ENCODE measurements at places on chromosomes 16 and 17.
A peak's percentile ranks its signal among the peaks of the same experiment; 100 is the strongest.

DNA sequence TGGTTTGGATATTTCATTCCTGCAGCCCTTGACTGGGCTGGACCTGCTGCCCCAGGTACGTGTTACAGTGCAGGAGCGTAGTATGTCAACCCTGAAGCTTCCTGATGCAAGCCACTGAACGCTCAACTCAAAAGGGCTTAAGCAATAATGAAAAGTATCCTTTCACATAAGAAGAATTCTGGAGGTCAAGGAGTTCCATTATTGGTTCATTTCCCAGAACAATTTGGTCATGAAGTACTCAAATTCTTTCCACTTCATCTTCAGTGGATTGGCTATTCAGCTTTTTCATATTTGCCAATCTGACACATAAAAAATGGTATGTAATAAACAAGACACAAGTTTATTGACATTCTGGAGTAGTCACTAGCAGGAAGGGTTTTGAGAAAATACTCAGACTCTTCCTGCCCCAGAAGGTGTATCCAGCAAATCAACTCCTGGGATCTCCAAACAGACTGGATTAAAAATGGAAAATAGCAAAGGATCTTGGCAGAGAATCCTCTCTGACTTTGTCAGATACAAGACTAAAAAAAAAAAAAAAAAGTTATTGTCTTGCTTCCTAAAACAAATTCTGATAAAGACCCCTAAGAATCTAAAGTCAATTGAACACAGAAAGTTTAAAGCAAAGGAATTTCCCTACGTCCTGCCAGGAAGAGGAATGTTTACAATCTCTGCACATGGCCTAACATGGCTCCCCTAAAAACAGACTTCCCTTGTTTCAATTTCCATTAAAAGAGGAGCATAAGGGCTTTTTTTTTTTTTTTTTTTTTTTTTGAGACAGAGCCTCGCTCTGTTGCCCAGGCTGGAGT is 37.5 kb upstream of the WSB1 start:
- DNase-seq: no peak

DNA sequence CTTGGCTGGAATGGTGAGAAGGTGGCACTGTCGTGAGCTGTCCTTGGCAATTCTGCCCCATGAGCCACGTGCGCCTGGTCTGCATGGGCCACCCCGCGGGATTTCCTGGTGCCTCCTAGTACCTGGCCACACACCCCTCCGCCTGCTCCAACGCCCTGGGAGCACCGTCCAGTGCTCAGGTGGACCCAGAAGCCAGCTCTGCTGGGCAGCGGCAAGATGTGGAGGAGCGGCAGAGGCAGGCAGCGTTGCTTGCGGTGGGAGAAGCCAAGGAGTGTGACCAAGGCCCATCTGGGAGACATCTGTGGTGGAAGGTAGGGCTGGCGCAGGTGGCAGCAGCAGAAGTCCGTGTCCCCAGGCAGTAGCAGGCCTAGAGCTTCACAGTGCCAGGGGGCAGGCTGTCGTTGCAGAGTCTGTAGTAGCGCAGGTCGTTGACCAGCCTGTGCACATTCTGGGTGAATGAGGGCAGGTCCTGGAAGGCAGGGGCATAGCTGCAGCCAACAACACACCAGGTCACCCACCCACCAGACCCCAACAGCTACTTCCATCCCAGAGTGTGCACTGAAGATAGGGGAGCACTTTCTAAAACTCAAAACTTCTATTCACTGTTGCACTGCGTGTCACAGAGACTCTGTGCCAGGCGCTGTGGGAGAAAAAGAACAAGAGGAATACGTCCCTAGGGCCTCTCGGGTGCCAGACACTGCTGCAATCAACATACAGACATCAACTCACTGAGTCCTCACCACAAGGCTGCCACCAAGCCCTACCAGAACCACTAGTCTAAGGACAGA is 34.9 kb upstream of the GSG1L start:
- DNase-seq: no peak

- DNase-seq: peak; percentile 90
These were observed 23.8 kb downstream of the COTL1 start for GRCh38 chr16:84593825-84594724.

DNA sequence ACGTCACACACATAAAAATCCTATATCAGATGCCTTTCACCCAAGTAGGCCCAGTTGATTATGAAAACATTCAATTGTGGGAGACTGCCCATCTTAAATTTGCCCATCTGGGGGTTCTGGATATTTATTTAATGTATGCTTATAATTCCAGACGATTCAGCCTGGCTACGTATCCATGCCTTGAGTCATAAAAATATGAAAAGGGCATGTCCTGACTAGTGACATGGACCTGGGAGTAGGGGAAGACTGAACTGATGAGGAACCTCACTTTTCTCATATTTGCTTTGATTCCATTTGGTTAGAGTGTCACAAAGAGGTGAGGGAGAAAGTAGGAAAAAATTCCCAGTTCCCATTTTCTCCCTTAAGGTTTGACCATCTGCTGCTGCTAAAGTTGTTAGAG is 122.5 kb upstream of the GNAO1 start:
- no peak for DNase-seq

DNA sequence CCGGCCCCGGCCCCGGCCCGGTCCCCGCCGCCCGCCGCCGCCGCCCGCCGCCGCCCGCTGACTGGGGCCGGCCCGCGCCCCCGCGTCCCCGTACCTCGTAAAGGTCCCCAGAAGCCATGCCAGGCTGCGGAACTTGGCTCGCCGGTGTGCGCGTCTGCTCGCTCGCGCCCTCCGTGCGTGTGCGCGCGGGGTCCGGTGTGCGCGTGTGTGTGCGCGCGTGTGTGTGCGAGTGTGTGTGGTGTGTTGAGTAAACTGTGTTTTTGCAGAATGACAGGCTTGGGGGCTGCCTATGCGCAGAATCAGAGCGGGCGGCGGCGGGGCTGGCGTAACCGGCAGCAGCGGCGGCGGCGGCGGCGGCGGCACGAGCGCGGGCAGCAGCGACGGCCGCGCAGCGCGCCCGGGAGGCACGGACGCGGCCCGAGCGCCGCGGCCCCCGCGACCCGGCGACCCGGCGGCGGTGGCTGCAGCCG is 307 bp downstream of the CDYL2 start:
- peak; percentile 31 for DNase-seq

GRCh38 chr17:66533572-66533971 is 231.2 kb downstream of the PRKCA start:
- no peak for DNase-seq

DNA sequence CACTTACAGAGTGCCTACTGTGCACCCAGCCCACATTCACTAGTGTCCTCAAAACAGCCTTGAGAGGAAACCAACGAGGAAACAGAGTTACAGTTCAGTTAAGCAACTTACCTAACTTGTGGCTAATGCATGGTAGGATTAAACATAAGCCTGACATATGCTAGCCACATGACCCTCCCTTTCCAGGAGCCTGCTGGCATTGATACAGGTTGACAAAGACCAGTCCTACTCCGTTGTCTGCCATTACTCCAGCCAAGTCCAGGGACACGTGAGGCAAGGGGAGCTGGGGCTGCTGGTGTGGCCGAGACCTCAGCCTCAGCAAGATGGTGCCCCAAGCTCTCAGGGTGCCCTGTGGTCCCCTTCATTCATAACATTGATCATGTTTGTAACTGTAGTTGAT is 37.9 kb downstream of the SNX20 start:
- no peak for DNase-seq

DNA sequence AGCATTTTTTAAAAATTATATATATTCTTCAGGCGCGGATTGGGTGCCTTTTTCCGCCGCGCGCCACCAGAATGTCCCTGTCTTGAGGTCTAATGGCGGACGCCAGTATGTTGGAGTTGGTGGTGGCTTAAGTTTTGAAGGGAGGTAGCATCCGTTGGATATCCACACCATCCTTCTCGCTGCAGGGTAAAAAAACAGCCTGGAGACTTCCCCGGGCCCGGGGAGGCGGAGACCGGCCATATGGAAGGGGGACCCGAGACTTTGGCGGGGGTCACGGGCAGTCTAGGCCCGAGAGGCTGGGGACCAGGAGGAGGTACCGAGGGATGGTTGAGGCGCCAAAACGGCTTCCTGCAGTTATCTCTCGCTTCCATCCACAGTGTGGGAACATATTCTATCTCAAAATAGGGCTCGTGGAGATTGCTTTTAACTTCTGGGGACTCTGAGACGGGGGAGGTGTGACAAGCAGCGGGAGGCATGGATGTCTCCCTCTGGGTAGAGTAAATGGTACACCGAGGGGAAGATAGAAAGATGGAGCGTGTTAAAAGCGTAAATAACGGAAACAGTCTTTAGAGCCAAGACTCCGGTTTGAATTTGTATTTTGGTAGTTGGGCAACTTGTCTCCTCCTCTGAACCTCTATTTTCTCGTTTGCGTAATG is at the start of gene SF3B3:
TSS of gene SF3B3 (plus strand) at position 74 of the 656 bp plus-strand sequence. CDS start 2,841 bp downstream, outside the sequence.
- peak; percentile 69 for DNase-seq

DNA sequence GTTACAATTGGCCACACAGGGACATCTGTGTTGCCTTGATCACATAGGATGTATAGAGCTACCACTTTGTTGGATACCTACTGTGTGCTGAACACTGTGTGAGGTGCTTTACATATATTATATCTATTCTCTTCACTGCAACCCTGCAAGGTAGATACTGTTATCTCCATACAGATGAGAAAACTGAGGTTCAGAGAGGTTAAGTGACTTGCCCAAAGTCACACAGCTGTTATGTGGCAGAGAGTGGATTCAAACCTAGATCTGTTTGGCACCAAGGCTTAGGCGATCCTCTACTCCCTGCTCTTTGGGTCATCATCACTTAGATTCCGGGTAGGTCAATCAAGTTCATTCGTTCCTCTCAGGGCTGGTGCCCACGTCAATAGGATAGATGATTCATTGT is 260.5 kb upstream of the IRX3 start:
- DNase-seq: no peak

GRCh38 chr17:14747603-14747950 is 446.7 kb downstream of the HS3ST3B1 start:
- DNase-seq: no peak

GRCh38 chr17:9231449-9232154 is 210.3 kb downstream of the NTN1 start:
- DNase-seq: no peak

DNA sequence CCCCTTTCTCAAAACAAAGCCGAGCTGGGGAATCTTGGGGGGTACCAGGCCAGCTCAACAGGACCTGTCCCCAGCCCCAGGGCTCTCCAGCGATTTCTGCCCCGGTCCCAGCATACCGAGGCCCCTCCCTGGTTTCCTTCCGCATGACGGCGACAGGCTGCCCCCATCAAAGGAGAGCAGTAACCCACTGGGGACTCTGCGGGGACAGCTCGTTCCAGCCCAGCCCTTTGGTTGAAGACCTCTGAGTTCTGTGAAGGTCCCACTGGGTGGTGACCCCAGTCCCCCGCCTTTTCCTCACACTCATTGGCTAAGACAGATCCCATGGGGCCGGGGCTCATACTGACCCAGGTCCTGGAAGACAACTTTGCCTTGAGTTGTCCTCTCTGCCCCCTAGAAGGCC is 4.1 kb downstream of the SMTNL2 start:
- no peak for DNase-seq

DNA sequence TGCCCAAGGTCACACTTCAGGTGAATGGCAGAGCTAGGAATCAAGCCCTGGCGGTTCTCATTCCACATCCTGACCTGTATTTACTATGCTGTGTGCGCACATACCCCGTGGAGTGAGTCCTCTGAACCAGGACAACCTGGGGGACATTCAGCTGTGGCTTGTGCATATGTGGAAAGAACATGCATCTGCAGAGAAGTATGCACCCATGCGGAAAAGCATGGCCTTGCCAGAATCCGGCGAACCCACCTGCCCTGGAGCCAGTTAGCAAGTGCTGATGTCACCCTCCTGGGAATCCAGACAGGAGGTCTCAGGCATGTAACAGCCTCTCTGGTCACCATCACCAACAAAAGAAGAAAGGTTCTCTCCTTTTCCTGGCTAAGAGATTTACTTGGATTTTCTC is 1.9 kb downstream of the RASL10B start:
- no peak for DNase-seq

GRCh38 chr17:10021272-10021984 is 116.4 kb upstream of the RCVRN start:
- no peak for DNase-seq

DNA sequence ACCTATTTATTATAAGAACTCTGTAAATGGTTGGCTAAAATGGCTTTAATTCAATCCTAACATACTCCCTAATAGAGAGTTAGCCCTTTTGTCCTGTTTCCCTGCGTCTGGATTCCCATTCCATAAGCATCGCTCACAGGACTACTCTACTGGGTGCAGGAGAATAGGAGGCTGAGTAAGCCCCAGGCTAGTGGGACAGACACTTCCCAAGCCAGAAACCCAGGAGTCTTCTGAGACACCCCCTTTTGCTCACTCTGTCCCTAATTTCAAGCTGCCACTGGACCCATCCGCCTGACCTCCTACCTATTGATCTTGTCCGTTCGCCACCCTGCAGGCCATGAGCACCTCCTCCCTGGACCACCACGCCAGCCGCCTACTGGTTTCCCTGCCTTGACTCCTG is 16.7 kb upstream of the TOB1 start:
- DNase-seq: no peak

Measured in T-cell (primary cell).